ENCODE measurements at places on chromosomes 12 and 14. TPM values are rescaled to one million over a fixed set of nuclear protein-coding genes. Genes with fewer than 3 reads are reported as not detected.

Gene MDGA2
- total RNA-seq: not detected

Gene PIWIL1
- total RNA-seq: not detected

Gene YEATS4
- total RNA-seq: 8.5 TPM

Gene SOX5
- 3.9 TPM for total RNA-seq

Gene GAS2L3
- total RNA-seq: 2.2 TPM

Gene SLCO1C1
- total RNA-seq: 2.0 TPM

Gene RAD9B
- 1.2 TPM for total RNA-seq

Gene PLEKHD1
- not detected for total RNA-seq

Gene UBE3B
- 41.7 TPM for total RNA-seq

GRCh38 chr12:85424581-85425348 is 144.7 kb downstream of the ALX1 start:
- no peak for DNase-seq

DNA sequence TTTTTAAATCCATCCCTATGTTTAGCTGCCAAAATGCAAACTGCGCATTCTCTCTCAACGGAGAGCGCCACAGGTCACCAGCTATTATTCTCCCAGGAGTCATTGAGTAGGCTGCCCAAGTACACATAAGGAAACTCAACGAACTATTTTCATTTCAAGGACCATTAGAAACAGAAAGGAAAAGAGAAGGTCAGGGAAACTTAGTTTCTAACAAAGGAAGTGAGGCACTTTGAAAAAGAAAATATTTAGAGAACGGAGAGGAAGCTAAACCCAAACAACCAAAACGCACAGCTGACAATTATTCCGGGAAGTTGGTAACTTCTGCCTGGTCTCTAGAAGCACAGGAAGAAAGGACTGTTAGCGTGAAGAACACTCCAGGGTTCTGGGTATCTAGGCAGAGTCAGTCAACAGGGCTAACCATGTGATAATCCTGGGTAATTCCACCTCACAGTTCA is 23.5 kb downstream of the GPHB5 start:
- DNase-seq: no peak

GRCh38 chr14:55240526-55241178 is 30.6 kb upstream of the FBXO34 start:
- no peak for DNase-seq

- DNase-seq: no peak
Observed at GRCh38 chr12:130702966-130703732, 12.9 kb downstream of the RIMBP2 start.

DNA sequence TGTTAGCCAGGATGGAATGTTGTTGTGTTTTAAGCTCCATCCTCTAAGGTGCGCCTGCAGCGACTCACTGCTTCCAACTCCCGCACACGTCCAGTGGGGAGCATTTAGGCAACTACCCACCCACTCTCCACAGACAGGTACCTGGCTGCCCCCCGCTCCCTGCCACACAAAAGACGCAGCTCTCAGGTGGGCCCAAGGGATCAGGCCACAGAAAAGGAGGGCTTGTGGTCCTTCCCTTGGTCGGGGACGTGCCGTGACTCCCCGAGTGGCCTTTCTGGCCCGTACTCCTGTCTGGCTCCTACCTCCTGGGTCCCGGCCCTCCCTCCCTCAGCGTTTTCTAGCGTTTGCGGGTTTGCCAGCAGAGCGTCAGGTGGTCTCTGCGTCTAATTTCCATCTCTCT is 16.2 kb downstream of the TEDC1 start:
- no peak for DNase-seq

DNA sequence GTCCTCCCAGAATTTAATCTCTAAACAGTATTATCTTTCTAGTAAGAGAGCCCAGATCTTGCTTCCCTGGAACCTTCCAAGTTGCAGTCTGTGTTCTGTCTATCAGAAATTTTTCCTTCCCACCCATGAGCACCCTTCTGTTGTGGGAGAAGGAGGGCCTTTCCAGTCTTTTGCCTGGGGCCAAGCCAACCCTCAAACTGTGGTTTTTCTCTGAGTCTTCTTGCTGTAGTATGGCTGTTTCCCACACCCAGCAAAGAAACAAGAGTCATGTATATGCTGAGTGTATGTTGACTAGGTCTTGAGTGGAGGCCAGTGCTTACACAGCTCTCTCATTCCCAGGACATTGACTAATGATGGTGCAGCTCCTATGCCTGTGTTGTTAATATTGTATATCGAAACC is 104.5 kb downstream of the TGFB3 start:
- no peak for DNase-seq

DNA sequence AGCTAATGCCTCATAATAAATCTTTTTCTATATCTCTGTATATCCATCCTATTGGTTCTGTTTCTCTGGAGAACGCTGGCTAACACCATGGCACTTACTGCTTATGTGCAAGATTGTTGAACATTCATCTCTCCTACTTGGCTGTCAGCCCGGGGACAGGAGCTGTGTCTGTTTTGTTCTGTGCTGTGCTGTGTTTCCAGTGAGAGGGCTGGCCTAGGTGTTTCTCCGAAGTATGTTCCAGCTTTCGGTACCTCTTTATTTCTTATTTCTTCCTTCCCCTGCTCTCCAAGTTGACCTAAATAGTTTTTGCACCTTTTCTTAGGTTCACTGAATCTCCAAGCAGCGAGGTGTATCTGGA is 18.8 kb upstream of the NR4A1 start:
- peak; percentile 94 for DNase-seq

- DNase-seq: no peak
Observed at GRCh38 chr12:65867394-65867793, 43.1 kb downstream of the HMGA2 start.

DNA sequence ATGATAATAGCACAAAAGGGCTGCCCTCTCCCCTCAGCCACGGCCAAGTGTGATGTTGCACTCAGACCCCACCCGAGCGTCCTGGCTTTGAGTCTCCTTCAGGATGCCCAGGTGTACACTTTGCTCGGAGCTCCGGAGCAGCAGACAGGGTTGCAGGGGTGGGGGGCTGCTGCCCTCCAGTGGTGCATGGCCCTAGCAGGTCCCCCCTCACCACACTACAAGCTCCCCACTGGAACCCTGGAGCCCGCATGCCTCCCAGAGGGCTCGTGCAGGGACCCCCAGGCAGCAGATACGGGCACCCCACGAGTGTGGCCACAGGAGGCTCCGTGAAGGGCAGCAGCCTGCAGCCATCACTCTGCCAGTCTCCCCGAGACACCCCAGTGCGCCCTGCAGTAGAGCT is 69.9 kb upstream of the C14orf180 start:
- no peak for DNase-seq

DNA sequence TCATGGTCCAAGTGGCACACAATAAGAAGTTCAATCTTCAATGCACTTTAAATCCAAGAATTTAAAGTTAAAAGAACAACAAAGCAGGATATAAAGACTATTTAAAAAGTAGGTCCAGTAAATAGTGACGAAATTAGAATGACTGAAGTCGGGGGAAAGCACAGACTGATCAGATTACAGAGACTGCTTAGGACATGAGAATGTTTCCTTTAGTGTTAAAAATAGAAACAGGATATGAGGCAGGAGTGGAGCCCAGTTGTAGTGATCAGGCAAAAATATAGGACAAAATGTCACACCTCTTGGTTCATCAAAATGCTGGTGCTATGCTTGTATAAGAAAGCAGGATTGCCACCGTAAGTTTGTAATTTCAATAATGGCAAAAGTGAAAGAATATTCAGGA is 52.2 kb upstream of the CD163 start:
- no peak for DNase-seq

DNA sequence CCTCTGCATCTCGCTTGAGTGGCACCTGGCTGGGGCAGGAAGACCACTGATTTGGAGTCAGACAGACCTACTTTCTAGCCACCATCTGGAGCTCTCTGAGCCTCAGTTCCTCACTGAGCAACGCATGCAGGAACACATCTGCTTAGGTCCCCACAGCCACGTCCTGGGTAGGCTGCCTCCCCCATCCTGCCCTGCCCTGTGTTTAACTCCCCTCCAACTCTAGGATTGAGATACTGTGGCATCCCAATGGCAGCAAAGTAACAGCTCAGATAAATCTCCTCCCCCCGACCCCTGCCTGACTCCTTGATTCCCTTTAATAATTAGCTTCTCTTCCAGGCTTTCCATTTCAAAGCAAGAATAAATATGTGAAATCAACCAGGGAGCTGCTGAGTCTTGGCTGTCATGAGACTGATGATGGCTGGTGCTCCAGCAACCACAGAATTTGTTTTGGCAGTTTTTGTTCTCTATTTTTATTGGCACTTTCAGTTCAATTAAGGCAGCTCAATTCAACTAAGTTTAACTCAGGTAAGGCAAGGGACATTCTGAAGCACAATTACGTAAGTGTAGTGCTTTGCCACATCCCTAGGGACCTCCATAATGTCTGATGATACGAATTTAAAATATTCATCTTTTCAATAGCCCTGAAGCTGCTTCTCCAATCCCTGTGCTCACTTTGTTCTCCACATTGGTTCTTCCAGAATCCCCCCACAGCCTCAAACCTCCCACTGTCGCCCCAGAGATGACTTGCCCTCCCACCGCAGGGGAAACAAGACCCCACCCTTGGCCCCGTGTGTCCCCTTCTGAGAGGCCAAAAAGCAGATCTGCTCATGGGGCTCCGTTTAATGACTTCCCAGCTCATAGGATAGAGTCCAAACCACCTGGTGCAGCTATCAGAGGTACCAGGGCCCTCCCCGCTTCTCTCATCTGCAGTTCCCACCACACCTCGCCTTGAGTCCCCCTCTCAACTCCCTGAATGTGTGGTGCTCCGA is 58.2 kb downstream of the ESR2 start:
- DNase-seq: no peak

DNA sequence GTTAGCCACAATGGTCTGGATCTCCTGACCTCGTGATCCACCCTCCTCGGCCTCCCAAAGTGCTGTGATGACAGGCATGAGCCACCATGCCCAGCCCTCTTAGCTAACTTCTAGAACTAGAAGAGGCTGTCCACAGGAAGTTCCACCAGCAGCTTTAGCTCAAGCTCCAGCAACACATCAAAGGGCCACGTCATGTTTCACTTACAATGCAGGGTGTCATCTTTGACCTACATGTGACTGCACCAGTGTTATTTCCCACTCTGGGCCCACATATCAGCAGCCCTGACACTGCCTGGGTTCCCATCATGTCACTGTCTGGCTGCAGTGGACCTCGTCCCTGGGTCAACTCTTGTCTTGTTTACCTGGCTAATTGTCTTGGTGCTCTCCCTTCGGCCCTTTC is 147.2 kb downstream of the GRIN2B start:
- DNase-seq: no peak

DNA sequence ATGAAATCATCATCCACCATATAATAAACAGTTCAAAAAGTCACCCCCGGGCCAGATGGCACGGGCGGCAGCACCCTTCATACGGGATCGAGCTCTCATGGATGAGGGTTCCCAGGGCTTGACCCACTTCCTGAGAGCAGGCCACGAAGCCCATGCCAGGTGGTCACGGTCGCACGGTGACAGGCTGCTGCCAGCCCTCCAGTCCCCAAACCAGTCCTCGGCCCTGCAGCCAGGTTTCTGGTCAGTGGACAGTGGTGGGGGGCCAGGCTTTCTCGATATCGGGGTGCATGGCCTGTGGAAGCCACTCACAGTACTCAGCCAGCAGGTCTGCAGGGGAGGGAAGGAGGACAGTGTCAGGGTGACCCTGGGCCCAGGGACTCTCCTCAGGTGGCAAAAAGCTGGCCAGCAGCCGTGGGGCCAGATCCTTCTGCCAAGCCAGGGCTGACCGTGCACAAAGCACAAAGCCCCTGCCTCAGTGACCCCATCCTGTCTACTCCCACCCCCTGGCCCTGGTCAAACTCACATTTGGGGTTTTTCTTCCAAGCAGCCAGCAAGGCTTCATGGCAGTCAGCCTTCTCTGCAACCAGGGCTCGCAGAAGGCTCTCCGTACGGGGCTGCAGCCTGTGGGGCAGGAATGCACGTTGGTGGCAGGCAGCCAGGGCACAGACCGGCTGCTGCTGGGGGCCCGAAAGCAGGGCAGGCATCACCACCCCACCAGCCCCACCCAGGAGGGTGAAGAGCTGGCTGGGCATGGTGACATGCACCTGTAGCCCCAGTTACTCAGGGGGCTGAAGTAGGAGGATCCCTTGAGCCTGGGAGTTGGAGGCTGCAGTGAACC is 33.3 kb upstream of the UBC start:
- no peak for DNase-seq

DNA sequence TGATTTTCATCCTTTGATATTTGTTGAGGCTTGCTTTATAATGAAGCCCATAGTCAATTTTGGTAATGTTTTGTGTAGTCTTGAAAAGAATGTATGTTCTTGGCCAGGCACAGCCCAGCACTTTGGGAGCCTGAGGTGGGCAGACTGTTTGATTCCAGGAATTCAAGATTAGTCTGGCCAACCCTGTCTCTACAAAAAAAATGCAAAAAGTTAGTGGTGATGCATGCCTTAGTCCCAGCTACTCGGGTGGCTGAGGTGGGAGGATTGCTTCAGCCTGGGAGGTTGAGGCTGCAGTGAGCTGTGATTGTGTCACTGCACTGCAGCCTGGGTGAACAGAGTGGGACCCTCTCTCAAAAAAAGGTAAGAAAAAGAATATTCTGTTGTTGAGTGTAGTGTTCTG is 10.8 kb downstream of the ETNK1 start:
- no peak for DNase-seq

- no peak for DNase-seq
Observed at GRCh38 chr14:77046721-77047120, 18.2 kb upstream of the IRF2BPL start.

DNA sequence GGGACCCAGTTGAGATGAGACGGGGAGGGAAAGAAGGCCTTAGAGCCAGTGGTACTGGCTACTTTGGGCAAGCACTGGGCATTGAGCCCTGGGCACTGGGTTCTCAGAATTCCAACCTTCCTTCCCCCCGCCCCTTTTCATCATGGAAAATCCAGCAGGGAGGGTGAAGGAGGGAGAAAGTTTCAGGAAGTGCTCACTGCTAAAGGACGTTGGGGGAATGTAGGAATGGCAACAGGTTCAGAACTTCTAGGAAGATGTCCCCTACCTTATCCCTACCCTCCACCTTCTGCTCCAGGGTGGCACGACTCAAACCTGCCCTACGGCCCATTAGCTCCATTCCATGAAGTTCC is 4.2 kb upstream of the TNS2 start:
- DNase-seq: no peak

DNA sequence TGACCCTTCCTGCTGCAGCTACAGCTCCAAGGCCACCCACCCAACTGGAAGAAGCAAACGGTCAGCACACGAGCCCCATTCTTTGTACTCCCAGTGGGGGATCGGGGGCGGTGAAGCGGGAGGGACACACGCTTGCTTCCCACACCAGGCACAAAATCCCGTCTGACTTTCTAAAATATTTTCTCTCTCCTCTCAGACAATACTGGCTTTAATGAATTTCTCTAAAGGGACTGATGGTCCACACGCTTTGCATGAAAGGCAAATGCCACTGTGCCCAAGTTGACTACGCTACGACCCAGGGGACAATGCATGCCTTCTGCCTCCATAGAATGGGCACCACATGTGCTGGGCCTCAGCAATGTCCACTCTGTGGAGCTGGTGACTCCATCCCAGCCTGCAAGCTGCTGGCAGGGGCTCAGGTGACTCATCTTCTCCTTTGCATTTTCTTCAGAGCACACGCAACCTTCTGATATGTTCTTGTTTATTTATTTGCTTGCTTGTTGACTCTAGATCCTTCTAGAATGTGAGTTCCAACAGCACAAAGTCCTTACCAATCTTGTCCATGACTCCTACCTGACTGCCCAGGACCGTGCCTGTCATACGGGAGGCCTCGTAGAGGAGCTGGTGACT is 15.6 kb downstream of the SYNE3 start:
- peak; percentile 83 for DNase-seq
